Fibroblast of the conjunctiva (primary cell): ENCODE measurements at places on chromosomes 6 and 20.

DNA sequence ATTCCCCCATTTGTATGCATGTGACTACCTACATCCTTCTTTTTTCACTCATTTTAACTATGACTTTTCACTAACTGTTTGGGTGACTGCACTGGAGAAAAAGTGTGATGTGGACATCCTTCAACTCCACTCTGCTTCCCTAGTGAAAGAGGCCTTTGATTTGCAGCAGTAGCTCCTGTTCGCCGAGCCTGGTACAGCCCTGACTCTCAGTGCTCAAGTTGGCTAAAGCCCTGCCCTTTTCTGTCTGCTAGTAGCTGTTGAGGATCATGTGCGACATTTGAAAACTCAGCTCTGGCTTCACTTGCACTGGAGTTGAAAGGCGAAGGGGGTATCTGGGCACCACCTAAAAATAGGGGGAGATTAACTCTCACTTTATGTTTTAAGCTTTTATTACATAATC lies 42.1 kb downstream of the DAAM2 start:
- DNase-seq, result no peak

DNA sequence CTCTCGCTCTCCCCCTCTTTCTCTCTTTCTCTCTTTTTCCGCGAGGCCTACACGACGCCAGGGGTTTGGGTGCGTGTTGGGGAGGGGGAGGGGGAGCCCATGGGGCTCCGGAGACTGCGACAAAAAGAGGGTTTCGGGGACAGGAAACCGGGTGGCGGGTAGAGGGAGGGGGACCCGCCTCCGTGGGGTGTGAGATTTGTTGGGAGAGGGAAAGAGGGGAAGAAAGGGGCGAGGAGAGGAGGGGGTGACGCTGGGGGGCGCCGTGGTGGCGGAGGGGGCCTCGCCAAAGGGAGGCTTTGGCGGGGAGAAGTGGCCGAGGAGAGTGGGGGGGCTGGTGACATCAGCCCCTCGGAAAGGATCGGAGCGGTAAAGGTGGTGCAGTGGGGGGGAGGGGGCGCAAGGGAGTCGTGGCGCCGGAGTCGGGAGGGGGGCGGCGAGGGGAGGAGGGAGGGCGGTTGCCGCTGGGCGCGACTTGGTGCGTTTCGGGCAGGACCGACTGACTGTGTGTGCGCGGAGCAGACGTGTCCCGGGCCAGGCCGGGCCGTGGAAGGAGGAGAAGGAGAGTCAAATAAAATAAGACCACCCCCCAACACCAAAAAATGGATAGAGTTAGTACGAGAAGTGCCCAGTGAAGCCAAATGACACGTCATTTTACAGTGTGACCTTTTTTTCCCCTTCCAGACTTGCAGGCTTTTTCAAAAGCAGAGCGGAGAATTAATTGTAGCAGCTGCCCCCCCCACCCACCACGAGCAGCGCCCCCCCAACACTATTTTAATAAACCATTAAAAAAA lies 39.8 kb downstream of the GNAS start:
- no peak for DNase-seq

GRCh38 chr20:37297066-37297736 lies 7.7 kb downstream of the MANBAL start:
- DNase-seq, result peak; percentile 49

DNA sequence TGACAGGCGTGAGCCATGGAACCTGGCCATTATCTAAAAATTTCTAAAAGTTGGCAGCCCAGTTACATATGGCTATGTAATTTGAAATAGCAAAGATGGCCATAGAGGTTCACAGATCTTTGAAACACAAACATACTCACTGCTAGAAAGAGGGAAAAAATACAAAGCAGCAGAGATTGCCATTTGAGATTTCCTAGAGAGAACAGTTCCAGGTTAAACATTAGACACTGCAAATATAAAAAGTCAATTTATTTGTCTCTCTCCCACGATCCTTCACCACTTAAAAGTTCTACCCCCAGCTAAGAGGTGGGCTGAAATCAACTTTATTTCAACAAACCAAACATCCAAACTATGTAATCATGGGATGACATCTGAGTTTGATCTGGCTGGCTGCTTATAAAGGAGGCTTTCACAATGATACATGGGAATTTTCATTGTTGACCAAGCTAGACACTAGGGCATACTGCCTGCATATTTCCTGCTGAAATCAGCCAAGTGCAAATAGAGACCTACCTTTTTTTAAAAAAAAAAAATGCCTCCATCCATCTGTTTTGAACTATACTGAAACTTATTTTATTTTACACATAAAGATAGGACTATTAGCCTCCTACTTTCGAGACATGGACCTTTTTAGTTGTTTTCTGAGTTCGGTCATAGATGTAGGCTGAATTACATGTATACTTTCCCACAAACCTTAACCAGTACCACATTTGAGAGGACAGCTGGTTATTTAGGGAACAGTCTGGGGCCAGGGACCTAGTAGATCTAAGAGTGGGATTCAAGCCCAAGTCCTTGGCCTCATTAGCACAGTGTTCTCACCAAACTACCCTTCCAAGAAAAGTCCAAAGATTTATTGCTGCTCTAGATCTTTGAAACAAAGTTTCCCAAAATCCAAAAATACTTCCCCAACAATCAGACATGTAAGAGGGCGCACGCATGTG lies 16.6 kb downstream of the DCDC2 start:
- no peak for DNase-seq

GRCh38 chr6:25637211-25637610 lies 14.8 kb upstream of the SCGN start:
- DNase-seq, result no peak

DNA sequence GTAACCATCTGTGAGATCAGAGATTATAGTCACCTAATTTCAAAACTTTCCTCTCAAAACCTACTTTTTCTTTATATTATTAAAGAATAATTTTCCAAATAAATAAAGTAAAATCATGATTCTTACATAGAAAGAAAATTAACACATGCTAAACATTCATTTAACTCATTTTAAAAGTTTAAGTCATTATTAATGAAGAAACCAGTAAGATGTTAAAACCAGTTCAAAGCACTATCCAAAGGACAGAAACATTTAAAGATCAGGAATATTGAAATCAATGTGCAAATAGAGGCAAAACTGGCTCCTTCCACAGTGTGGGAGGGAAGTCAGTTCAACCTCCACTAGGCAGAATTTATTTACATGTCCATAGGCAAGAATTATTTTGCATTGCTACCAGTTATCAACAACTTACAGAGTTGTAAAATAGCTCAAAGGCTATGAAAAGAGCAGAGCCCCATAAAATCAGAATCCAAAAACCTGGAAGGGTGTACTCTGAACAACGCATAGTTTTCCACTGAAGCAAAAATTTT lies 146.9 kb downstream of the KHDC1L start:
- no peak for DNase-seq
